ENCODE measurements at places on chromosomes 16 and 17.
A peak's percentile ranks its signal among the peaks of the same experiment; 100 is the strongest.

DNA sequence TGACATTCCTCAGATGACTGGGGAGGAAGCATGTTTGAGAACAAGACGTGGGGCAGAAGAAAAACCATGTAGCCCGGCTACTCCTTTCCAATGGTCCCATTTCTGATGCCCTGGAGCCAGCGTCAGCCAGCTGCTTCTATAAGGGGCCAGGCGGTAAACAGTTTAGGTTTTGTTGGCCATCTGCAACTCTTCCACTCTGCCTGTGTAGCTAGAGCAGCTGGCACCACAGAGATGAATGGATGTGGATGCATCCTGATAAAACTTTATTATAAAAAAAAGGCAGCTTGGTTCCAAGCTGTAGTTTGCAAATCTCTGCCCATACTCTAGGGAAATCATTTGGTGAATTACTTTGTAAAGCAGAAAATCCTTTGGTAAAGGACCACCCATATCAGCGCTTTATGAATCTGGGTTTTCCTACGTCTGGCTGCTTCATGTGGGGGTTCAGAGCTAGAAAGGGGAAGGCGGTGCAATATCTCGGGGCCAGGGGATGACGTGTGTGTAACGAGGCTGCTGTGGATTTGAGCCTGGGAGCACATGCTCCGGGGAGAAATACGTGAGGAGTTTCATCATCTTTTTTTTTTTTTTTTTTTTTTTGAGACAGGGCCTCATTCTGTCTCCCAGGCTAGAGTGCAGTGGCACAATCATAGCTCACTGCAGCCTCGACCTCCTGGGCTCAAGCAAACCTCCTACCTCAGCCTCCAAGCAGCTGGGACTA lies 3.4 kb upstream of the SRL start:
- DNase-seq = no peak

GRCh38 chr17:81526662-81527571 lies 1.3 kb upstream of the FSCN2 start:
- no peak for DNase-seq

- no peak for DNase-seq
Measured at GRCh38 chr16:16933861-16934260, 536.9 kb downstream of the XYLT1 start.

DNA sequence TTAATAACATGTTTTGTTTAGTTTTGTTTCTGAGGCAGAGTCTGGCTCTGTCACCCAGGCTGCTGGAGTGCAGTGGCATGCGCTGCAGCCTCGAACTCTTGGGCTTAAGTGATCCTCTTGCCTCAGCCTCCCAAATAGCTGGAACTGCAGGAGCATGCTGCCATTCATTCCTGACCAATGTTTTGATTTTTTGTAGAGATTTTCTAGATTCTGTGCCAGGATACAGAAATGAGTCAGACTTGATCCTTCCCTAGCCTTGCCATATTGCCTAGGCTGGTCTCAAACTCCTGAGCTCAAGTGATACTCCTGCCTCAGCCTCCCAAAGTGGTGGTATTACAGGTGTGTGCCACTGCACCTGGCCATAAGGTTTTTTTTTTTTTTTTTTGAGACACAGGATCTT lies 17.7 kb downstream of the TAOK1 start:
- DNase-seq = no peak

- DNase-seq = no peak
Measured at GRCh38 chr16:23120562-23120961, 28.7 kb downstream of the USP31 start.

DNA sequence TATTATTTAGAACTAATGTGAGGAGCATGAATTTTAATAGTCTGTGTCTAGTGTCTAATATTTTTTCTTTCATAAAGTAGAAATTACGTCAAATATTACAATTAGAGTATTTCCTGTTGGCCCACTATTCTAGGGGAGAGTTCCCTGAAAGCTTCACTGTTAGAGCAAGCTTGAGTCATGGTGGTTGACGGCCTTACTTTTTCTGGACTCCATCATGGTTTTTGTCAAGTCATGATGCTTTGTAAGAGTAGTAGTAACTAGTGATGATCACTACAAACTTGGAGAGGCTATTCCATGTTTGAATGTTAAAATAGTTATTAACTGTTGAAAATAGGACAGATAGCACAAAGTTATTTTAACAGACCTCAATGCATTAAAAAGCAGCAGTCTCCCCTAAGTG lies 1.7 kb downstream of the PSMD11 start:
- DNase-seq = no peak

GRCh38 chr17:71636644-71637043 lies 484.2 kb upstream of the SOX9 start:
- DNase-seq = no peak

- no peak for DNase-seq
Measured at GRCh38 chr17:81489012-81489997, 23.3 kb downstream of the ACTG1 start.

- no peak for DNase-seq
Measured at GRCh38 chr17:57207396-57207795, 48.9 kb upstream of the MSI2 start.

DNA sequence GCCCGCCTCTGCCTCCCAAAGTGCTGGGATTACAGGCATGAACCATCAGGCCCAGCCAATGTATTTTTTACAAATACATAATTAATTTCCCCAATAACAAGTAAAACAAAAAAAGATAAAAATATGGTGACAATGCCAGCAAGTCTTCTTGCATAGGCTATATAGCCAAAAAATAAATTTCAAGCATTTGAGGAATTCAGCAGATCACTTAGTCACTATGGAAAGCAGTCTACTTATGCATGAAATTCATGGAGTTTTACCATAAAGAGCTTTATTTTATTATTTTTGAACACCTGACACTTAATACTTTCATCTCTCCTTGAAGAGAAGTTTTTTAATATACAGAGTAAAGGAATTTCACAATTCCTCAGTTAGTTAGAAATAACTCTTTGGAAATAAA lies 56.4 kb downstream of the BRIP1 start:
- DNase-seq = no peak

DNA sequence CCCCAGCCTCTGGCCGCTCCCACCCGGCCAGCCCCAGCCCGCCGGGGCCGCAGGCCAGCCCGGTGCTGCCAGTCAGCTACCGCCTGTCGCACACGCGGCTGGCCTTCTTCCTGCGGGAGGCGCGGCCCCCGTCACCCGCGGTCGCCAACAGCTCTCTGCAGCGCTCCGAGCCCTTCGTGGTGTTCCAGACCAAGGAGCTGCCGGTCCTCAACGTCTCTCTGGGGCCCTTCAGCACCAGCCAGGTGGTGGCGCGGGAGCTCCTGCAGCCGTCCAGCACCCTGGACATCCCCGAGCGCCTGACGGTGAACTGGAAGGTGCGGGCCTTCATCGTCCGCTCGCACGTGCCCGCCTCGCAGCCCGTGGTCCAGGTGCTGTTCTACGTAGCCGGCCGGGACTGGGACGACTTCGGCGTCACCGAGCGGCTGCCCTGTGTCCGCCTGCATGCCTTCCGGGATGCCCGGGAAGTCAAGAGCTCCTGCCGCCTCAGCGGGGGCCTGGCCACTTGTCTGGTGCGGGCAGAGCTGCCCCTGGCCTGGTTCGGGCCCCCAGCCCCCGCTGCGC lies 46.8 kb downstream of the TMEM132E start:
- no peak for DNase-seq

- DNase-seq = no peak
Measured at GRCh38 chr16:85046931-85047866, 19.6 kb downstream of the KIAA0513 start.

- no peak for DNase-seq
Measured at GRCh38 chr17:6547336-6547735, 9.0 kb downstream of the PITPNM3 start.

DNA sequence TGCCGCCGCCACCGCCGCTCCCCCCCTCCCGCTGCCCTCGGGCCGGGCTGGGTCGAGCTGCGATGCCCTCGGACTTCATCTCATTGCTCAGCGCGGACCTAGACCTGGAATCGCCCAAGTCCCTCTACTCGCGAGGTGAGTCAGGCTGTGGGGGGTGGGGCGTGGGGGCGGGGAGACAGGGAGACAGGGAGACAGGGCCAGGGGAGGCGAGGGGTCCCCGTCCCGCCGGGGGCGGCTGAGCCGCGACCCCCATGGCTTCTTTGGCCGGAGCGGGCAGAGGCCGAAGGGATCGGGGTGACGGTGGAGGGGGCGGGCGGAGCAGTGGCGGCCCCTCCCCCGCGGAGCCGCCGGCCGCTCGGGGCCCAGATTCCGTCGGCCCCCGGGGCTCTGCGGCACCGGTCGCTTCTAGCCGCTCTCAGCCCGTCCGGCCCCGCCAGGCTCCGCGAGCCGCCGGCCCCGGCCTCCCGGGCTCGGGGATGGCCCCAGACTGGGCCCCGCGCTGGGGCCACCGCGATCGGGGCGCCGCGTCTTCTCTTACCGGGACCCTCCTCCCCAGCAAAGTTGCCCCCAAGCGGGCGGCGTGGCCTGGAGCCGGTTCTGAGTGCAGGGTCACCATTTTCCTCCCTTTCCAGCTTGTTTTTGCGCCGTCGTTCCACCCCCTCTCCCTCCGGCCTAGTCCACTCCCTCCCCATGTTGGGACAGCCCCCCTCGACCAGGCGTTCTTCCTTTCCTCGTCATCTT lies 644 bp downstream of the NFAT5 start:
- DNase-seq = peak; percentile 69

- no peak for DNase-seq
Measured at GRCh38 chr16:27053996-27054395, 12.7 kb upstream of the C16orf82 start.

DNA sequence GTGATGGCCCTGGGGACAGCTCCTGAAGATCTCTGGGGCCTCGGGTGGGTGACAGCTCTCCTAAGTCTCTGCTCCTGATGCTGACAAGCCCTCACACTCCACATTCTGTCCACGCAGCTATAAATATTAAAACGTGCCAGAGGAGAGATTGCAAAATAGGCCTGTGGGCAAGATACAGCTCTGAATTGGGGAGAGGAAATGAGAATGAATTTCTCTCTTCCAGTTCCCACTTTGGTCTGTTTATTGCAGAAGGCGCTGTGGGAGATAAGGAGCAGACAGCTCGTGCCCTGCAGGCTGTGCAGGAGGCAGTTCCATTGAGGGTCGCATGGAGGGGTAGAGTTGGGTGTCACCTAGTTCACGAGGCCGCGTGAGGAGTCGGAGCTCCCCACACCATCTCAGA lies 87.5 kb upstream of the SDK2 start:
- no peak for DNase-seq

- no peak for DNase-seq
Measured at GRCh38 chr17:58200024-58200633, 7.6 kb downstream of the EPX start.

- no peak for DNase-seq
Measured at GRCh38 chr17:65018610-65019316, 37.8 kb downstream of the GNA13 start.

DNA sequence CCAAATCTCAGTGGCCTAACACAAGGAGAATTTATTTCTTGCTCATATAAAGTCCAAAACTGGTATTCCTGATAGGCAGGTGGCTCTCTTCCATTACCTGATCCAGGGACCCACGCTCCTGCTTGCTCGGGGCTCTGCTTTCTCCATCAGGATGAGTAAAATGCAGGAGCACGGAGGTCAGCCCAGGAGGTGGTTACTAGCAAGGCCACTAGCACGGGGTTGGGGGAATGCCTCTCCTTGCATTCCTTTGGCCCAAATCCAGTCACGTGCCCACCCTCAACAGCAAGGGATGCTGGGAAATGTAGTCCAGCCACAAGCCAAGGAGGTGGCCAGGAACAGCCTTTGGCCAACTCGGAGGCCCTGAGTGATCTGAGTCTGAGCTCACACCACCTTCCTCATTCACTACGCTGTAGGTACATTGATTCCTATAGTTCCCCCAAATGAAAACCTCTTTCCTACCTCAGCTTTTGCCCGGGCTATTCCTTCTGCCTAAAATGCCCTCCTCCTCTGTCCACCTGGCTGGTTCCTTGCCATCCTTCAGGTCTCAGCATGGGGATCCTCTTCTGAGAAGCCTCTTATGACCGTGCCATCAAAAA lies 38.3 kb upstream of the HAPSTR1 start:
- no peak for DNase-seq

GRCh38 chr17:3949418-3949817 lies 14.8 kb downstream of the ATP2A3 start:
- DNase-seq = no peak

DNA sequence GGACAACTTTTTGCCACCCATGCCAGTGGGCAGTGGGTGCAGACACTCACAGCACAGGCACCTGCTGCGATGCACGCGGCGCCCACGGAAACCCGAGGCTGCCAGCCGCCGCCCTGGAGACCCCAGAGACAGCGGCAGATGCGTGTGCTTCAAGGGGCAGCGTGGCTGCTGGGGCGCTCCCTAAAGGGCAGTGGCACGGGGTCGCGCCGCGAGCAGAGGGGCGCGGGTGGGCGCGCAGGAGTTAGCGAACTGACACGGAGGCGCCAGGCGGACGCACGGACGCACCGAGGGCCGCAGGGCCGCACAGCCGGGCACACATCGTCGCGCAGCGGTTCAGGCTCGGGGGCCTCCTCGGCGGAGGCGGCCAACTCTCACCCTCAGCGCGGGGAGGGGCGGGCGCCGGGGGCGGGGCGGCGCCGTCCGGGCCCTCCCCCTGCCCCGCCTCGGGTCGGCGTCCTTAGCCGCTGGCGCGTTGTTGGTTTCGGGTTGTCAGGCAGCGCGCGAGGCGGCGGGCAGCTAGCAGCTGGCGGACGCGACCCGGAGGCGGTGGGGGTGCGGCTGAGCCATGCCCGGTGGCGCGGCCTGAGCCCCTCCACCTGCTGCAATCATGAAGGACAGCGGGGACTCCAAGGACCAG lies at the start of gene KIF19:
TSS of gene KIF19 (plus strand) at position 484 of the 637 bp plus-strand sequence. CDS start at position 608, 124 bp downstream.
- peak; percentile 88 for DNase-seq

DNA sequence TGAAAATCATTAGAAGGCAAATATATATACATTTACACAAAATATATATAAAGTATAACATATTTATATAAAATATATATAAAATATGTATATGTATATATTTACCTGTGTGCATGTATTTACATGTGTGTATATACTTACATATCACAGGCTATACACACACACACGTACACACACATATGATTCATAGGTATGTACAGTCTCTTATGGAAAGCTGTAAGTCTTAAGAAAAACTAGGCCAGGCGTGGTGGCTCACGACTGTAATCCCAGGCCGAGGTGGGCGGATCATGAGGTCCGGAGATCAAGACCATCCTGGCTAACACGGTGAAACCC lies 14.7 kb downstream of the TOM1L2 start:
- DNase-seq = no peak

- no peak for DNase-seq
Measured at GRCh38 chr17:77228241-77228752, 87.5 kb downstream of the SEC14L1 start.

GRCh38 chr16:88383401-88384221 lies 852 bp downstream of the ZNF469 start:
- peak; percentile 77 for DNase-seq

- no peak for DNase-seq
Measured at GRCh38 chr17:76510831-76511244, 9.6 kb upstream of the RHBDF2 start.

GRCh38 chr16:21642861-21643260 lies 9.5 kb downstream of the IGSF6 start:
- no peak for DNase-seq

All from frontal cortex (tissue), 4 donors.